ENCODE measurements at places on chromosomes 6 and 20. TPM values are rescaled to one million over a fixed set of nuclear protein-coding genes. Genes with fewer than 3 reads are reported as not detected.

Gene TCP11
- 0.18 TPM for polyA plus RNA-seq

DNA sequence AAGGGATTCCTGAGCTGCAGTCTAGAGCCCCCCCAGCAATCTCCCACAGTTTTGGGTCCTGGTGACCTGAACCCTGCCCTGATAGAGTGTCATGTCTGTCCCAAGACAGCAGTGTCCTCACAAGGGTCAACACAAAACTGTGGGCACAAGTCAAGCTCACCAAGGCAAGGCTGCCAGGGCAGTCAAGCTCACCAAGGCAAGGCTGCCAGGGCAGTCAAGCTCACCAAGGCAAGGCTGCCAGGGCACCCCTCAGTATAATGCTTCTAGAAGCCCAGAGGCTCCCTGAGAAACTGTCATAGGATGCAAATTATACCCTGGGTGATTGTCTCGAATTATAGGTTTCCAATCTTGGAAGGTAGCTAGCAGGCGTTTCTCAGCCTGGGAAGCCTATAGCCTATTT lies 108.5 kb downstream of the NFATC2 start:
- DNase-seq: no peak

Gene IMPG1
- polyA plus RNA-seq: not detected

- DNase-seq: no peak
These were observed 18.4 kb downstream of the OR14J1 start for GRCh38 chr6:29319931-29320330.

- no peak for DNase-seq
These were observed 59.2 kb upstream of the HBS1L start for GRCh38 chr6:135113860-135114259.

DNA sequence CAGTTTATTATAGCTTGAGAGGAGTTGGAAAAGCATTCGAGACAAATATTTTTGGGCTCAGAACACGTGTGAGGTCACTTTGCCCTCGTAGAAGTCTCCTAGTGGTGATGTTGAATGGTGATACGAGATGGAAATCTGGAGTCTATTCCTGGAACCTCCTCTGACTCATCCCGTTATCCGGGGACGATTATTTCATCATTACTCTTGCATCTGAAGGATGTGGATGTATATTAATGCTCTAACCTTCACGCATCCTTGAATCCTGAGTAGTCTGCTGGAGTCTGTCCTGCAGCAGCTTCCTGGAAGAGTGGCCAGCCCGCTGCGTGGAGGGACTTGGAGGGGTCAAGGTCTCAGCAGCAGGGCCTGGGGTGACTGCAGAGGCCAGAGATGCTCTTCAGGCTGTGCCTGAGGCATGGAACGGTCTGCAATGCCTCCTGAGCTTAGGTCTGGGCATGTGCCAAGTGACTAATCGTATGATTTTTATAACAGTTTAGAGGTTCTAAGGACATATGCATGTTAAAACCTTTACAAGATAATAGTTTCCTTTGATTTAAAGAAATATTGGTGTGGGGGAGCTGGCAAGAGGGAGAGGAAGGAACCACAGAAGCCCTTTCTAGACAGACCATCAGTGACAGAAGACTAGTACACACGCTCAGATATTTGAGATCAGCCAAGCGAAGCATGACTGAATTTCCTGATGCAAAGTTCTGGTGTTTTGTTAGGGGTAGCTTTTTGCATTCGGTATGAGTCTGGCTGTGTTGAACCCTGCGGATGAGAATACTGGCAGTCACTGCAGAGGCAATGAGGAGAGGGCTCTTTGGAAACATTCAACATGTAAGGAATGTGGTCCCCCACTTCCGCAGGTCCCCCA lies 400.2 kb downstream of the QKI start:
- no peak for DNase-seq

DNA sequence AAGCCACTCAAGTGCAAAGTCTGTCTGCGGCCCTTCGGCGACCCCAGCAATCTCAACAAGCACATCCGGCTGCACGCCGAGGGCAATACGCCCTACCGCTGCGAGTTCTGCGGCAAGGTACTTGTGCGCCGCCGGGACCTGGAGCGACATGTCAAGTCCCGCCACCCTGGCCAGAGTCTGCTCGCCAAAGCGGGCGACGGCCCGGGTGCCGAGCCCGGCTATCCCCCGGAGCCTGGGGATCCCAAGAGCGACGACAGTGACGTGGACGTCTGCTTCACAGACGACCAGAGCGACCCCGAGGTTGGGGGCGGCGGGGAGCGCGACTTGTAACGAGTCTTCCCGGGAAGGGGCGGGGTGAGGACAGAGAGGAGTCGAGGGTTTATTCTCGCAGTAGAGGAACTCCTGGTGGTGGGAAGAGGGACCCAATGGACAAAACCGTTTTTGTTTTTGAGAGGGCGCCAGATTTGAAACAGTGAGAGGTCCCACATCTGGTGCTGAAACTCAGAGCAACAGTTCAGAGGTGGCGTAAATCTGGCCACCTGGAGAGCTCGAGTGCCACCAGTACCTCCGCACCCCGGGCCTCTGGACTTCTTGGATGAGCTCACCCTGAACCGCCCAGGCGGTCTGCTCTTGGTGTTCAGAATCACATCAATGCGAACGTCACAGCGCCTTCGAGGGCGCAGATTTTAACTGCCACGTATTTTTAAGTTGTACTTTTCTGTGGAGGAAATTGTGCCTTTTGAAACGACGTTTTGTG lies 8.0 kb downstream of the PRDM13 start:
- no peak for DNase-seq

- peak; percentile 46 for DNase-seq
These were observed 3.2 kb downstream of the GRIK2 start for GRCh38 chr6:101396548-101397173.

DNA sequence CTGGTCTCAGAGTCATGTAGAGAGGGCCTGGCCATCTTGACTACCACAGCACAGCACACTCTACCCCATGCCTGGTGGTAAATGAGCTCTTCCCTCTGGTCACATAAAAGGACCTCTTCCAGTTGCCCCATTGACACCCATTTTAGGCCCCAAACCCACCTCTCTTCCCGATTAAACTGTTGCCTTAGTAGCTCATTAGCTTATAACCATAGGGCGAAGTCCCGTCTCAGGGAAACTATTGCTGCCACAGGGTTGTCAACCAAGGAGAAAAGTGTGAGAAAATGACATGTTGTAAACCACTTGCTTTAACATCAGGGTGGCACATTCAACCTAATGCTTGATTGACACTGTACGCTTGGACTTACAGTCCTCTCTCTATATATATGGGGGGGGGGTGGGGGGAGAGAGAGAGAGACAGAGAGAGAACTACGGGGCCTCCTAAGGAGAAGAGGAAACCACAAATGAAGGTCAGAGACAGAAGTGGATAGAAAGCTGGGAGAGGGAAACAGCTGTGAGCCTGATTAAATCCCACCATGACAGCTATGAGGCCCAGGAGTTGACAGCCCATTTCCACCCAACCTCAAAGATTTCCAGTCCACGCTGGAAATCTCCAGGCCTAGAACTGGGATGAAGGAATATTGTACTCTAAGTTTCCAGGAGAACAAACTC lies 14.9 kb upstream of the BTN1A1 start:
- DNase-seq: no peak

Gene ZBTB46
- 1.3 TPM for polyA plus RNA-seq

Gene ANKRD66
- polyA plus RNA-seq: not detected

- peak; percentile 52 for DNase-seq
These were observed 118.1 kb downstream of the CEBPB start for GRCh38 chr20:50308513-50309279.

Gene MPIG6B
- polyA plus RNA-seq: not detected

GRCh38 chr20:50578061-50578777 lies 68.0 kb downstream of the PTPN1 start:
- DNase-seq: no peak

Gene TAGAP
- polyA plus RNA-seq: not detected

- DNase-seq: peak; percentile 5
These were observed 621 bp downstream of the GPR63 start for GRCh38 chr6:96836631-96837080.

- no peak for DNase-seq
These were observed 237.5 kb upstream of the RSPO3 start for GRCh38 chr6:126880964-126881363.

DNA sequence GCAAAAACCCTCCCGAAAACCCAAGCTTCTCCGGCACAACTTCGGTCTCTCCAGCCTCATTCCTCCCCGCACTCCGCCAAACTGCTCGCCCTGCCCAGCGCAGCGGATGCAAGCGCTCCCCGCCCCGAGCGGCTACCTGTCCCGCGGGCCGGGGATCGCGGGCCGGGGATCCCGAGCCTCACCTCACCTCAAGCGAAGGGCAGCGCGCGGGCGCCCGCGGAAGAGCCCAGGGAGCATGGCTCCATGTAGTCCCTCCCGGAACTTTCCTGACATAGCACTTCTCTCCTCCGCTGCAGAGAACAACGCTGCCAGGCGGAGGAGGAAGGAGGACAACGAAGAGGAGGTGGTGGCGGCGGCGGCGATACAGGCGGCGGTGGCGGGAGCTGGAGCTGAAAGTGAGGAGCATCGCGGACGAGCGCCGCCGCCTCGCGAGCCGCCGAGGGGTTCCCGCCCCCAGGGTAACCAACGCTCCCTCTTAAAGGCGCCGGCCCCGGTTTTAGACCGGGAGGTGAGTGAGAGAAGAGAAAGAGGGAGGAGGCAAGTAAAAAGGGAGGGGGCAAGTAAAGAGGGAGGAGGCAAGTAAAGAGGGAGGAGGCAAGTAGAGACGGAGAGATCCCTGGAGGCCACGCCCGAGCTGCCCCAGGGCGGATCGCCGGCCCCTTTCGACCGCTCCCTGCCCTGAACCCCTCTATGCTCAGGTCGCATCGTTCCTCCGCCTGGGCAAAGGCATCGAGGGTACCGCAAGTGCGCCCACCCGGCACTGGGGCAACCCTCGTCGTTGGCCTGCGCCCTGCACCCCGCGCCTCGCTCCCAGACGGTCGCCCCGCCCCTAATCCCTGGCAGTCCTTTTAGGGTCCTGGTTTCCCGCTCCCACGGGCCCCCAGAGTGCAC lies at the start of gene GPR63:
TSS of gene GPR63 (minus strand) at position 397 of the 891 bp plus-strand sequence. CDS start 37,746 bp downstream, outside the sequence.
- DNase-seq: peak; percentile 24

DNA sequence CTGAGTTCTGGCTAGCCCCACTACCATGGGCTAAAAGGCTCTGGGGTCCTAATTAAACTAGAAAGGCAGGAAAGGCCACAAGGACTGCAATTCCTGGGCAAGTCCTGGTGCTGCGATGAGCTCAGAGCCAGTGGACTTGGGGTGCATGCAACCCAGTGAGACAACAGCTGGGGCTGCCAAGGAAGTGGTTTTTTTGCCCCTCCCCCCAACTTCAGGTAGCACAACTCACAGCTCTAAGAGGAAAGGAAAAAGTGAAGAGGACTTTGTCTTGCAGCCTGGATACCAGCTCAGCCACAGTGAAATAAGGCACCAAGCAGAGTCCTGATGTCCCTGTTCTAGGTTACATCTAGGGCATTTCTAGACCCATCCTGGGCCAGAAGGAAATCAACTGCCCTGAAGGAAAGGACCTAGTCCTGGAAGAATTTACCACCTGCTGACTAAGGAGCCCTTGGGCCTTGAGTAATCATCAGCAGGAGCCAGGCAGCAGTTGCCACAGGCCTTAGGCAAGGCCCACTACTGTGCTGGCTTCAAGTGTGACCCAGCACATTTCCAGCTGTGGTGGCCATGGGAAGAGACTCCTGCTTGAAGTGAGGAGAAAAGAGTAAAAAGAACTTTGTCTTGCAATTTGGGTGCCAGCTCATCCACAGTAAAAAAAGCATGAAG lies 358.4 kb downstream of the BTBD3 start:
- DNase-seq: no peak

GRCh38 chr6:89051676-89052075 lies 28.9 kb upstream of the PNRC1 start:
- DNase-seq: no peak

Gene GPX5
- polyA plus RNA-seq: not detected

Gene SCP2D1
- not detected for polyA plus RNA-seq

DNA sequence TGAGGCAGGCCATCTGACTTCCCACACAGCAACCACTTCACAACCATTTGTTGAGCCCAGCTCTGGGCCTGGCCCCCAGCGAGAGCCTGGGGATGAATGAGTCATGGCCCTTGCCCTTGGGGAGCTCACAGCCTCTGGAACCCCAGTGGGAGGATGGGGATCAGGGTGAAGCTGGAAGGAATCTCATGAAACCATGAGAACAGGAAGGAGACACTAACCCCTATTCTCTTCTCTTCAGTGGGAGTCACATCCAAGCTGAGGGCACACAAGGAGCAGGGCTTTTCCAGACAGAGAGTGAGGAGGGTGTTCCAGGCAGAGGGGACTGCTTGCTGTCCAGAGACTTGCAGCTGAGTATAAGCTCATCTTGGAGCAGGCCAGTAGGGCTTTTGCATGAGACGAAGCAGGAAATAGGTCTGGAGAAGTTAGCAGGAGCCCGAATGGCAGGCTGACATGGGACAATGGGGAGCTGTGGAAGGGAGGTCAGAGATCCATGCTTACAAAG lies 7.5 kb downstream of the FOXS1 start:
- DNase-seq: peak; percentile 58

Gene PPP1R14C
- not detected for polyA plus RNA-seq

DNA sequence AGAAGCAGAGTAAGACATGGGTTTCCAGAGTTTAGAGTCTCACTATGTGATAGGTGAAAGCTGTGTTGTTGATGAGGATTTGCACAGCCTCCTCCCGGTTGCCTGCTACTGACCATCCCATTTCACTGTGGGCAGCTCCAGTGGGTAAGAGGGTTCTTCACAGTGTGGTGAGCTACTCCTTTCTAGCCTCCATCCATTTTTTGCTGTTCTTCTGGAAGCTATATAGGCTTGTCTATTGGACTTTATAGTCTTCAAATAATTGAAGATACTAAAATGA lies 13.4 kb downstream of the UST start:
- DNase-seq: no peak

Gene TEAD3
- polyA plus RNA-seq: 1.6 TPM

DNA sequence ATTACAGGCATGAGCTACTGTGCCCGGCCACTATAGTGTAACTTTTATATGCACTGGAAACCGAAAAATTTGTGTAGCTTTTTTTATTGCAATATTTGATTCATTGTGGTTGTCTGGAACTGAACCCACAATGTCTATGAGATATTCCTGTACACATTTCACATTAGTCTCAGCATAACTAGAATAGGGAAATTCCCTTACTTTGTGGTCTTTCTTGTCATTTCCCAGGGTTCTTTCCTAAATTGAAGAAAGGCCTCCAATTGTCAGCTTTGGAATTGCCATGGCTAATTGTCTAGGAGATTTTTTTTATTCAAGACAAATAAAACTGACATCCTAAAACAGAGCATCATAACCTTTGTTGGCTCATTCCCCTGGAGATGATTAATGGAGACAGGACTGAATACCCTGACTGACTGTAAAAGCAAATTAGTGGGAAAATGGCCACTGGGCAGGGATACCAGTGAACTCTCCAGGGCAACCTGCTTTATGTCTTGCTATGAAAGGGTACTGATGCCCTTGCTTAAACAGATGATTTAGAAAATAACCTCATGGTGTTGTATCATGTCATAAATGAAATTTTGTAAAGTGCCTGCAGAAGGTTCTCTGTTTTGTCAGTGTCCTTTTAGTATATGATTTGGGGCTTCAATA lies 576.9 kb downstream of the RFPL4B start:
- no peak for DNase-seq

Measured in endothelial cell of umbilical vein (primary cell).